ENCODE measurements at places on chromosomes 3 and 15. TPM values are rescaled to one million over a fixed set of nuclear protein-coding genes. Genes with fewer than 3 reads are reported as not detected.

DNA sequence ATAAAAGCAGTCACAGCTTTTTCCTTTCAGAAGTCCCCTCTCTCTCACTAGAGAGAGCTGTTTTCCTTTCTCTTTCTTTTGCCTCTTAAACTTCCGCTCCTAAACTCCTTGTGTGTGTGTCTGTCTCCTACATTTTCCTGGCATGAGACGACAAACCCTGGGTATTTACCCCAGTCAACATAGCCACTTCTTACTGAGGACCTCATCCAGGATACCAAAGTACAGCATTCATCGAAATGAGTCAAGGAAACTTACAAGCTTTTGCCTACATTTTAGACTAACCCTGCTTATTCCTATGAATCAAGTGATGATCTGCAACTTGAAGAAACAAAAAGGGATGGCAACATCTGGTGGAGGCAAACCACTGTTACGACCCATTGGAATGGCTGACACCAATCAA is 16.7 kb downstream of the PATL2 start:
- no peaks in the 10 kb centered on the region for H3K36me3 ChIP-seq
- DNase-seq = no peak
- no peak overlapping the region for H3K27ac ChIP-seq
- no peaks in the 10 kb centered on the region for H3K4me1 ChIP-seq

KNL1 gene
- total RNA-seq = 0.21 TPM

DNA sequence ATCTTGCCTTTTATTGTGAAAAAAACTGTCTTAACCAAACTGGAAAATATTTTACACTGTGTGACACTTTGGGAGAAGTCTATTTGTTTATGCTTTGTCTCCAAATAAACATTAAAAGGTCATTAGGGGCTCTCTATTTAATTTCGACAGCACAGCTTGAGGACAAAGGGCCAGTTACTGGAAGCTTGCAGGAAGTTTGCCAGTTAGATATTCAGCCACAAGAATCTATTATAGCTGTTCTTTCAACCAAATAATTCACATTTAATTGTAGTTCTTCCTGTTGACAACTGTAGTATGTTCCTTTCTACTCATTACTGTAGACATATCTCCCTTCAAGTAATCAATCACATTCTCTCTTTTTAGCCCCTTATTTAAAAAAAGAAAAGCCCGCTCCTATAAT is 6.1 kb downstream of the CP start:
- H3K4me3 ChIP-seq = no peak overlapping the region
- H3K27ac ChIP-seq = no peak overlapping the region
- DNase-seq = no peak
- peaks cover 16% of the 10 kb centered on the region for H3K4me1 ChIP-seq
- H3K27me3 ChIP-seq = no peaks in the 10 kb centered on the region

DNA sequence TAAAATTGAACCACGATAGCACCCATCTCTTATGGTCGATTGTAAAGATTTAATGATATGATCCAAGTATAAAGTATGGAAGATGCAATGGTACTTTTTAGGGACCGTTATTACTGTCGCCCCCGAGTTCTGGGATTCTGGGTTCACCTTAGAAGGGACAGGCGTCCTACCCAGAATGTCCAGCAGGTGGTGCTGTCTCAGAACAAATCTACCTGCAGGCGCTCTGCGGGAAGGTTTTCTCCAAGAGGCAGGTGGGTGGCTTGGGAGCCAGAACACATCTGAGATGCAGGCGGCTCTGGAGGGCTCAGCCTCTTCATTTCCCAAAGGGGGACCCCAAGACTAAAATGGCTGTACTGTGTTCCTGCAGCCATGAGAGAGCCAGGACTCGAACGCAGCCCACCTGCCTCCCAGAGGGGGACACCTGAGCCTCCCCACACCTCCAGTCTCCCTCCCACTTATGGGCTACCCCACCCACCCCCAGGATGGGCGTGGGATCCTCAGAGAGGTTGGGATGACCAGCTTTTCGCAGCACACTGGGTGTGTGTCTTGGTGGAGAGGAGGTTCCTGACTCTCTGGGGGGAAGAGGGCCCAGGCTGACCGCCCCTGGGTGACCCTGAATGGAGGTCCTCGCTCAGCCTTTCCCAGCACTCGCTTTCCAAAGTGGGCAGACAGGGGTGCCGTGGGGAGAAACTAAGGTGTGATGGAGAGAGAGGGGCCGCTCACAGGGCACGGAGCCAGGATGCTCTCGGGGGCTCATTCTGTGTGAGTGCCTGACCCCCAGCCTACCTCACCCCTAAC is 28.1 kb upstream of the CORO2B start:
- no peaks in the 10 kb centered on the region for H3K36me3 ChIP-seq
- no peak overlapping the region for H3K4me3 ChIP-seq
- no peaks in the 10 kb centered on the region for H3K27me3 ChIP-seq
- peak; percentile 72 for DNase-seq

- peak overlapping the region; percentile 41 for H3K4me3 ChIP-seq
- no peak for DNase-seq
- no peaks in the 10 kb centered on the region for H3K36me3 ChIP-seq
- peaks cover 28% of the 10 kb centered on the region for H3K4me1 ChIP-seq
These were observed 74.0 kb upstream of the POLG start for GRCh38 chr15:89408372-89409183.

- no peaks in the 10 kb centered on the region for H3K27me3 ChIP-seq
- DNase-seq = no peak
- H3K27ac ChIP-seq = peak overlapping the region; percentile 32
These were observed 121.0 kb downstream of the SLMAP start for GRCh38 chr3:57877116-57877515.

GRCh38 chr15:36398212-36398611 is 181.2 kb upstream of the CDIN1 start:
- H3K4me3 ChIP-seq = no peak overlapping the region
- H3K27me3 ChIP-seq = no peaks in the 10 kb centered on the region
- no peak overlapping the region for H3K27ac ChIP-seq
- H3K4me1 ChIP-seq = no peaks in the 10 kb centered on the region
- no peaks in the 10 kb centered on the region for H3K36me3 ChIP-seq
- DNase-seq = no peak

DNA sequence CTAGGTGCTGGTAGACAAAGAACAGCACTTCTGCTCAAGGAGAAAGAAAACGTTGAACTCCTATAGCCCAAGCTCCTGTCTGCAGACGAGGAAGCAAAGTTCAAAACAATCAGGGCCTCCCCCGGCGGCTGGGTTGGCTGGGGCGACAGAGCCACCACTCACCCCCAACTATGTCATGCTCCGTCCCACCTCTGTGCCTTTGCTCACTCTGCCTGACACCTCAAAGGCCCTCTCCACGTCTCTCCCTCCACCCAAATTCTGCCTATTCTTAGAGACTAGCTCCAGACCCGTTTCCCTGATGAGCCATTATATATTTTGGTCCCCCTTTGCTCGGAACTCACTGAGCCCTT is 304.3 kb downstream of the TLE3 start:
- H3K27me3 ChIP-seq = peaks cover 2% of the 10 kb centered on the region
- H3K36me3 ChIP-seq = no peaks in the 10 kb centered on the region
- H3K27ac ChIP-seq = no peak overlapping the region
- peaks cover 7% of the 10 kb centered on the region for H3K4me1 ChIP-seq
- no peak overlapping the region for H3K4me3 ChIP-seq

DNA sequence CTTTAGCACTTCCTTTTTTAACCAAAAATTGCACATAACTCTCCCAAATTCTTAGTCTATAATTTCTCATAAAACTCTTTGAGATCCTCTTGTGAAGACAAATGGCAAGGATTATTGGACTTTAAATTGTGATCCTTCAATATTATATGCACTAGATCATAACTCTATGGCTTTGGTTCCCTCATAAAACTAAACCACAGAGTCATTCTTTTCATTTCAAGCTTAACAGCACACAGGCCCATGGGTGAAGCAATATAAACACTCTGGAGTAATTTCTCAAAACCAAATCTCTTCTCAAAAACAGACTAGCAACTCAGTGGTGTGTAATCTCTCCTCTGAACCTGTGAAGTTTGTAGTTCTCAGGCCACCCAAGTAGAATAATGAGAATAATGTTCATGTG is 171.0 kb upstream of the NECTIN3 start:
- no peak overlapping the region for H3K27ac ChIP-seq
- no peaks in the 10 kb centered on the region for H3K27me3 ChIP-seq
- DNase-seq = no peak
- H3K36me3 ChIP-seq = no peaks in the 10 kb centered on the region
- H3K4me1 ChIP-seq = no peaks in the 10 kb centered on the region

DNA sequence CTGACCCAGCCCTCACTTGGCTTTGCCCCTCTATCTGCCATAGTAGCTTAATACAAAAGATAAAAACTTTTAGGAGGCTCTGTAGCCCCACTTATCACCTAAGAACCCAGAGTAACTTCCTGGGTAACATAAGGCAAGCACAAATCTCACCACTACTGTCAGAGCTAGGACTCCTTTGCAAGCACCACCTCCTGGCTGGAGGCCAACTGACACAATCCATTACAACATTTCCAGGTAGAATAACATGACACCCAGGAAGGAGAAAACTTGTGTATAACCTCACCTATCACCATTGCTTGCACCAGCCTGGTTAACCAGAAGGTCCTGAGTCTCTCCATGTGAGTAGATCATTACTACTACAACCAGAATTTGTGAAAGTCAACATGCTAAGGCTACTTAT is 230.0 kb downstream of the TUSC7 start:
- DNase-seq = no peak
- no peak overlapping the region for H3K4me3 ChIP-seq
- H3K36me3 ChIP-seq = no peaks in the 10 kb centered on the region
- no peak overlapping the region for H3K27ac ChIP-seq
- no peaks in the 10 kb centered on the region for H3K27me3 ChIP-seq

DNA sequence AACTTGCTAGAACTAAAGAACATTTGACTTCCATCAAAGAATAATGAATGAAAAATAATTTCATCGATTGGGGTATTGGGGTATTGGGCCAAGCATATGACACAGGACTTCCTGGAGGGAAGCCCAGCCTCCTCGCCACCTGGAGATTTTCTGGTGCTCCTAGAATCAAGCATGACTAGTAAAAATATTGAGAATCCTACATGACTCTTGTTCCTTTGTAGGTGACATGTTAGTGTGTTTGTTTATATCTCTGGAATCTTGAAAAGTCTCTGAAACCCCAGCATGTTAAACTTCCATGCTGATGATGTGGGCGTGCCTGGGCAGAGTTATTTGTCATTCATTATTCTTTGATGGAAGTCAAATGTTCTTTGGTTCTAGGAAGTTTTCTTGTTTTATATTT is 90.1 kb upstream of the EPHB3 start:
- no peaks in the 10 kb centered on the region for H3K36me3 ChIP-seq
- no peak overlapping the region for H3K27ac ChIP-seq
- peaks cover 12% of the 10 kb centered on the region for H3K4me1 ChIP-seq
- no peak for DNase-seq

ITGB5 gene
- total RNA-seq = 113 TPM

DNA sequence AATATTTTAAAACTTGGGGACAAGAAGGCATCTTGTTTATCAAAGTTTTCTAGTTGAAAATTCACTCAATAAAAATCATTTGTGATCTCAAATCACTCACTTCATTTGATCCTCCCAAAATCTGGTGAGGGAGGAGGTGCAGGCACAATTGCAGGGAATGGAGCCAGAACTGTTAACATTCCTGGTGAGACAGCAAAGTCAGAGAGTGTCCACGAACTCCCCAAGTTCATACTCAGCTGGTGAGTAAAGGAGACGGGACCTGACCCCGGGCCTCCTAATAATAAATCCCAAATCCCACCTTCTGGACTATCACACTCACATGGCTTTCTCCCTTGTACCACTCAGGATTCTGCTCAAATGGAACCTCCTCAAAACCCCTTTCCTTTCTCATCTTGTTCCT is 252.3 kb upstream of the LRTM1 start:
- H3K27ac ChIP-seq = no peak overlapping the region
- no peaks in the 10 kb centered on the region for H3K4me1 ChIP-seq
- DNase-seq = no peak
- H3K27me3 ChIP-seq = no peaks in the 10 kb centered on the region

DNA sequence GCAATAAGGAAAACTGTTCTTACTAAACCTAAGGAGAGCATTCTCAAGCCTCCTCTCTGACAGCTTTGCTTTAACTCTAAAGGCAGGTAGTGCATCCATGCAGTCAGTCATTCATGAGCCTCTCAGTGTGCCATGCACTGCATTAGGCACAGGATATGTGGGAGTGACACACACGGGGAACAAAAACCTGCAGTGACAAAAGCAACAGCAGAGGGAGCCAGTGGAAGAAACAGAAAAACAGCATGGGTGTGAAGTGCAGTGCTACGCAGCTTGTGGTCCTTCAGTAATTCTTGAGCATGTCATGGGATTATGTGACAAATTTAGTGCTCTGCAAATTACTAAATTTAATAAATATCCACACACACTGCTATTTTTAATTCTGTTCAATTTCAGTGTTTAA is 230.7 kb downstream of the BBX start:
- no peak overlapping the region for H3K4me3 ChIP-seq
- no peak for DNase-seq
- no peak overlapping the region for H3K27ac ChIP-seq
- no peaks in the 10 kb centered on the region for H3K4me1 ChIP-seq
- no peaks in the 10 kb centered on the region for H3K36me3 ChIP-seq

GRCh38 chr15:52349052-52349700 is 53.6 kb upstream of the MYO5C start:
- H3K4me3 ChIP-seq = no peak overlapping the region
- H3K4me1 ChIP-seq = no peaks in the 10 kb centered on the region
- no peak overlapping the region for H3K27ac ChIP-seq
- no peaks in the 10 kb centered on the region for H3K36me3 ChIP-seq

DNA sequence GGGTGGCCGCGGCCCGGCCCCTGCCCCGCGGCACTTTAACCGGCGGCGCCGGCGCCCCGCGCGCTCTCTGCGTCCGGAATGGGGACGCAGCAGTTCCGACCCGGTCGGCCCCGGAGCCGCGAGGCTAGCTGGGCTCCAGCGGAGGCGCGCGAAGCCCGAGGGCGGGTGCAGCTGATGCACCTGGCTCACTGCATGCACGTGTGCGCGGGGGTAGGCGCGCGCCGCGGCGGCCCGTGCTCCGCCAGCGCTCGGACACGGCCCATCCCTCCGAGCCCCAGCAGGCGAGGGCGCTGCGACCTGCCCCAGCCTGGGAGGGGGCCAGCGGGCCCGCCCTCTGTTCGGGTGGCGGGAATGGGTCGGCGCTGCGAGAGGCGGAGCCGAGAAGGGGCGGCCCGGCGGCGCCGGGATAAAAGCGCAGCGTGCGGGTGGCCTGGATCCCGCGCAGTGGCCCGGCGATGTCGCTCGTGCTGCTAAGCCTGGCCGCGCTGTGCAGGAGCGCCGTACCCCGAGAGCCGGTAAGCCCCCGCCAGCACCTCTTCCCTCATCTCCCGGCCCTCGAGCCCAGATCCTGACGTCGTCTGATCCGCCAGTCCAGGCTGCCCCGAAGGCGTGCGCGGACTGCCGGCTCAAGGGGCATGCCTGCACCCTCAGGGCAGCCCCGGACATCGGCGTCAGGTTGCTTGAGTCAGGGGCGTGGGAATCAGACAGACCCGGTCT is at the start of the genes CHDH and IL17RB:
Gene CHDH (minus strand): TSS at position 286 of the 717 bp plus-strand sequence. CDS start 22,411 bp downstream, outside the sequence.
Gene IL17RB (plus strand): TSS at position 435 of the 717 bp plus-strand sequence. CDS start 21 bp downstream, at position 456.
- peaks cover 18% of the 10 kb centered on the region for H3K4me1 ChIP-seq
- peak; percentile 17 for DNase-seq
